Activated CD4-positive, alpha-beta memory T cell treated with anti-CD3 and anti-CD28 coated beads, Interleukin-2, amount 10 ng/mL, durations not matched to agents 7 days and 5 days (primary cell): ENCODE measurements at places on chromosomes 2 and 18.

DNA sequence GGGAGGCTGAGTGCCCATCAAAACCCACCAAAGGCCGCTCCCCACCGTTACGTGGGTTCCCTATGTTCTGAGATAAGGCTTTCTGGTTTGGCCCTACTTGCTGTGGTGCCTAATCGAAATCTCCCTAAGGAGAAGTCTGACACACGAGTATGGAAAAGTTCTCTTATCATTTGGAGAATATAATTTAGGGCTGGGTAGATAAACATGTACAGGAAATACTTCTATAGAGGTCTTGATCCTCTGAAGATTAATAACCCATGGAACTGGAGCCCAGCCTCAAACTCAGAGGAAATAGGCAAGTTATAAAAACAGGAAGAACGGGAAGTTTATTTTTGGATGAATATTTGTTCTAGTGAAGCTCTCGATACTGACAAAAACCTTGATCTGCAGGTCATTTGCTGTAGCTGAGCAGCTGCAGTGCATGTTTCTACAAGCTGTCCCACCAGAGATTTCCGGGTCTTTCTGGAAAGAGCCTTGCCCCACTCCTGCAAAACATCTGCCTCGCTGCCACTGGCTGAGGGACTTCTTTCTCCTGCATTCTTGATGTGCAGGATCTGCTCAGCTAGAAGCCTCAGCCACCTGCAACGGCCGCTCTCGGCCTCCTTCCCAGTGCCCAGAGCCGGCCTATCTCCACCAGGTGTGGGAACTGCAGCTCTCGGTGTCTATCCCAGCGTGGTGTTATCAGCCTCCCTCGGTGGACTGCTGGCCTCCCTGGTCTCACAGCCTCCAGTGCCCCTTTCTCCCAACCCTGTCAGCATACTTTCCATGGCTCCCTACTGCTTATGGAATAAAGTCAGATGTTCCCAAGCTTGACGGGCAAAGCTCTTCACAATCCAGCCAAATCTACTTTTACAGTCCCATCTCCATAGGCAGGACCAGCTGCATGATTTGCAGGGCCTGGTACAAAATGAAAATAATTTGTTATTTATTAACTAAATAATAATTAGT lies 48.6 kb downstream of the SPRED2 start:
- no peak overlapping the region for H3K27ac ChIP-seq
- no peaks in the 10 kb centered on the region for H3K36me3 ChIP-seq
- H3K4me1 ChIP-seq: peaks cover 24% of the 10 kb centered on the region
- no peak overlapping the region for H3K4me3 ChIP-seq
- peaks cover 5% of the 10 kb centered on the region for H3K27me3 ChIP-seq

- H3K4me3 ChIP-seq: no peak overlapping the region
- H3K27me3 ChIP-seq: peaks cover 1% of the 10 kb centered on the region
- no peak overlapping the region for H3K27ac ChIP-seq
These were observed 191.6 kb downstream of the AGPS start for GRCh38 chr2:177584030-177584692.

DNA sequence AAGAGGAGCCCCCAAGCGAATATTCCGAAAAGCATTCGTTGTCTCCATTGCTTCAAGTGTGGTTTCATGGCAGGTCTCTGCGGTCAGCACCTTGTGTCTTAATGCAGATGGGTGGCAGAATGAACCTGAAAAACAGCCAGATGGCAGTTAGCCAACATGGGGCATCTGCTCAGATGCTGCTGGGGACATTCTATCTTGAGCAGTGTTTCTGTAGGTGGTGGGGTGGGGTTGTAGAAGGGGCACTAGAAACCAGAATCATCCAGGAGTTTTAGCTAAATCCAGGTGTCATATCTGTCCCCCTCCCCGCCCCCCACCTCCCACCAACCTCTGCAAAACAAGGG lies 42.1 kb downstream of the ST6GAL2 start:
- no peak overlapping the region for H3K4me3 ChIP-seq
- H3K36me3 ChIP-seq: no peaks in the 10 kb centered on the region
- no peaks in the 10 kb centered on the region for H3K4me1 ChIP-seq
- DNase-seq: no peak

DNA sequence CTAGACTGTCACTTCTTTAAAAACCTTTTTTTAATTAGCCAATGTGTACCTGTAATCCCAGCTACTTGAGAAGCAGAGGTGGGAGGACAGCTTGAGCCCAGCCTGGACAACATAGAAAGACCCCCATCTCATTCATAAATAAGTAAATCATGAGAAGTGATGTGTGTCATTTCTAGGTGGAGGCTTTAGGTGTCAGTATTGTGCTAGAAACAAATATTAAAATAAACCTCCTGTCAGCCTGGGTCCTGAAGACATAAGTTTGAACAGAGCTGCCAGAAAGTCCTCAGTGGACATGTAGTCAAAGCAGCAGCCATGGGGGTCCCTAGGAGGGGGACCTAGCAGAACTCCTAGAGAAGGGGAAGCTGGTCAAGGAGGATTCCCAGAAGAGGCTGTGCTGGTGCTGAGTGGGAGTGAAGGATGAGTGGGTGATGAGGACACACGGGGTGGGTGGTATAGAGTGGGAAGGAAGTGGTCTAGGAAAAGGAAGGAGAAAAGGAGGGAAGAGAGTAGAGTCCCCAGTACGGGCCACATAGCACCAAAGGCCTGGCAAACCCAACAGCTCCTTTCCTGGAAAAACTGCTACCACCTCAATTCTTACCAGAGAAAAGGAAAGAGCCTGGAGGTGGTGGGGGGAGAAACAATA lies 316.6 kb upstream of the NCKAP5 start:
- DNase-seq: no peak
- no peaks in the 10 kb centered on the region for H3K4me1 ChIP-seq
- H3K27me3 ChIP-seq: peaks cover 12% of the 10 kb centered on the region
- no peaks in the 10 kb centered on the region for H3K36me3 ChIP-seq
- no peak overlapping the region for H3K4me3 ChIP-seq

DNA sequence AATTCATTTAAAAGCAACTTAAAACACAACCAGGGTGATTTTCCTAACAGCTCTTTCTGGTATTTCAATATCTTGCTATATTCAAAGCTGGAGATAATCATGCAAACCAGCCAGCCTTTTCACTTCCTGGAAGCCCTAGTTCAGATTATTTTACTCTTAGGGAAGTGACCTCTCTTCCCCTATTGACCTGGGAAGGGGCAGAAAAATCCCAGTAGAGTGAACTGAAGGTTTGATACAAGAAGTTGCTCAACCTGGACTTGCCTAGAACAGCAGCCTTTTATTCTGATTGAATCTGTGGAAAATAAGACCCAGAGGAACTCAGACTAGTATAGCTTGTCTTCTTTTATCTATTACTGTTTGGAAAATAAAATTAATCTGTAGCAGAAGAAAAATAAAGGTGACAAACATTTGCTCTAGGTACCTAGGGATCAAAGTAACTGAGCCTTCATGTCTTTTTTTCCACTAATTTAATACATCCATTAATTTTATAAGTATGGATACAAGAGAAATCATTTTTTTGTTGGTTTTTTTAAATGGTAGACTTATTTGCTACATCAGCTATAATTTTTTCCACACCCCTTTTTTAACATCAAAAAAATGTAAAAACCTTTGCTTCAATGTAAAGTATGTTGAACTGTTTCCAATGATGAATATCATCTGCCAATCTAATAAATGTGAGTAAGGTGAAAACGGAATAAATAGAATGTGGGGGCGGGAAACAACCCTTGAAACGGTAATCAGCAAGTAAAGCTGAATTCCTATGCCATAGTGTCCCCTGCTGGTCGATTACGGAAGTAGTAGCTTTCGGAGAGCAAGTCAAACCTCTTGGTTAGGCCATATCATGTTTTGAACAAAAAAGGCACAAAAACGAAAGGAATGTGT lies 629.9 kb downstream of the NRXN1 start:
- H3K27me3 ChIP-seq: no peaks in the 10 kb centered on the region
- H3K4me1 ChIP-seq: no peaks in the 10 kb centered on the region
- no peak overlapping the region for H3K4me3 ChIP-seq
- peak; percentile 26 for DNase-seq
- no peaks in the 10 kb centered on the region for H3K36me3 ChIP-seq
- no peak overlapping the region for H3K27ac ChIP-seq

DNA sequence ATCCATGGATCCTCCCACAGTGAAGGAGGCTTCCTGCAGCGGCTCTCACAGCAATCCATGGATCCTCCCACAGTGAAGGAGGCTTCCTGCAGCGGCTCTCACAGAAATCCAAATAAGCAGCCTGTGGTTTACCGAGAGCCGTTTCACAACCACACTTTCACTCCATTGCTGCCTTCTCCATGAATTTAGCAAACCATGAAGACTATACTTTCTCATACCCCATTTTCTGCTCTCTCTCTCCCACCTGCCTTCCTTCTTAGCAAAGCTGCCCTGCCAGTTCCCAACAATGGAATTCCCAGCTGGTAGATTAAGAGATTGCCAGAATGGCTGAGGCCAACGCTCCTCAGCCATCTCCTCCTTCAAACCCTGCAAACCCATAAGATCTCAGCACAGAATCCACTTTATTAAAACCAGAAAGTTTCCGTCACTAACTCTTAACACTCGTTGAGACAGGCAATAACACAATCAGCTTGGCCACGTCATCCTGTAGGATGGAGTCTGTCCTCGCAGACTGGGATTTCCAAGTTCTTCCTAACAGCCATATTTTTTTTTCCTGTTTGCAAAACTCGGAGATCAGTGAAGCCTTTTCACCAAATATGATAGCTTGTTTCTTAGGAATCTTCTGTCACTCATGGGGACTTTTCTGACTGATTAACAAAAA lies 162.2 kb downstream of the PXDN start:
- no peaks in the 10 kb centered on the region for H3K36me3 ChIP-seq
- H3K4me1 ChIP-seq: no peaks in the 10 kb centered on the region
- no peak overlapping the region for H3K4me3 ChIP-seq

DNA sequence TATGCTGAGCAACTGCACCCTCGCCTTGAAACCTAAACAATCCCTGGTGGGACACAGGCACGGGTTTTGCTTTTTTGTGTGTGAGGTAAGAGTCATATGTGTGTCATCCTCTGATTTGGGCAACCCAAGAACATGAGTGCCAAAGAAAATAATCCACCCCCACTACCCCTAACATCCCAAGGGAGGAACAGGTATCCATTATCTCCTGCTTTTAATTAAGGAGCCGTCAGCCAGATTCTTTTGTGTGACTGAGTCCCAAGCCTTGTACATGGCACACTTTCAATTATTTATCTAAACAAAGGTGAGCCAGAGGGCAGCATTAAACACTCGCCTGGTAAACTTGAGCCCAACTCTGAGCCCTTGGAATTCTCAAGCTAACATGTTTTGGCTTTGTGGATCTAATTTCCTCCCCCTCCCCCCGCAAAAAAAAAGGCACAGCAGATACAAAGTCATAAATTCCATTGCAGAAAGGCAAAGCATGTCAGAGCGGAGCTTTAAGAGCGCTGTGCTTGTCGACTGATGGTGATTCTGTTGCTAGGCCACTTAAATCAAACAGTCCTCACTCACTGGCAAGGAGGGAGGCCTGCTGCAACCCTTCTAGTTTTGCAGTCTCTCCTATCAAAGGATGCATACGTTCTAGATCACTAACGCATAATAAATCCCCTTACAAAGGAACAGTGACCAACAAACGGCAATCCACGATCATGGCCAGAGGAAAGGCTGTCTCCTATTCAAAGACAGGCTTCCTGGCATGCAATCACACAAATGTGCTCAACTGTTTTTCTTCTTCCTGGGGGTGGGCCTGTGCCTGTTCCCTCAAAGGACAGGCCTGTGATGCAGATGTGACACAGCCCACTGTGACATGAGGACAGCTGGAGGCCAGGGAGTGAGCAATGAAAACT lies 143.5 kb upstream of the LMAN1 start:
- H3K4me3 ChIP-seq: no peak overlapping the region
- H3K4me1 ChIP-seq: no peaks in the 10 kb centered on the region
- DNase-seq: no peak
- no peaks in the 10 kb centered on the region for H3K36me3 ChIP-seq

DNA sequence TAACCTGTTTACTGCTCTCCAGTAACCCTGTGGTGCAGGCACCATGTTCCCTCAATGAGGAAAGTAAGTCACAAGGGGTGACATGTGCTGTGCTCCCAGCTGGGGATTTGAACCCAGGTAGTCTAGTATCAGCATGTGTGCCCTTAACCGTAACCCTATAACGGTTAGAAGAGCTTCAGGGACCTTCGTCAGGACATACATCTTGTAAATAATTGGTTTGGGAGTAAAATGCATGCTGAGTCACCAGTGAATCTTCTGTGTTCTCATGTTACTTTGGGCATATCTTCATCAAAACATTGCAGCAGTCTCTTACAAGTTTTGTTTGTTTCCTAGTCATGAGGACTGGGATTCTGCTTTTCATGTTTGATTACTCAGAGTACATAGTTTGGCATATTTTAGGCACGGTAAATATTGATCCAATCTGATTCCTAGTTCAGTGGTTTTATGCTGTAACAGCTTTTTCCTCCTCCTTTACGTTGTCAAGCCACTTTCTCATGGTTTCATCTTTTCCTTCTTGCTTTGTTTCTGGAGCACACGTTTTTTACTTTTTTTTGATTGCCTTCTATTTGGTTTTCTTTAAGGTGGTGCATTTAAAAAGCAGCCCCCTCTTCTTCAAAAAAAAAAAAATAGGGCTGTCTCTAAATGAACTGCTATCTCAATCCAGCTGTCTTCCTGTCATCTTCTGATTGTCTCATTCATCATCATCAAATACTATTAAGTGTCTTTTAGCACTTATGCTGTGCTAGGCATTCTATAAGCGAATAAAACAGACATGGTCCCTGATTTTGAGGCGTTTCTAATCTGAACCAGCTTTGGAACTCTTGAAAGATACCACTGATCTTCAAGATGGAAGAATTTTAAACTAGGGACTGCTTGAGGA lies 50.4 kb downstream of the CLIP4 start:
- H3K27me3 ChIP-seq: no peaks in the 10 kb centered on the region
- H3K4me1 ChIP-seq: no peaks in the 10 kb centered on the region
- DNase-seq: no peak
- H3K27ac ChIP-seq: no peak overlapping the region
- peaks cover 19% of the 10 kb centered on the region for H3K36me3 ChIP-seq

DNA sequence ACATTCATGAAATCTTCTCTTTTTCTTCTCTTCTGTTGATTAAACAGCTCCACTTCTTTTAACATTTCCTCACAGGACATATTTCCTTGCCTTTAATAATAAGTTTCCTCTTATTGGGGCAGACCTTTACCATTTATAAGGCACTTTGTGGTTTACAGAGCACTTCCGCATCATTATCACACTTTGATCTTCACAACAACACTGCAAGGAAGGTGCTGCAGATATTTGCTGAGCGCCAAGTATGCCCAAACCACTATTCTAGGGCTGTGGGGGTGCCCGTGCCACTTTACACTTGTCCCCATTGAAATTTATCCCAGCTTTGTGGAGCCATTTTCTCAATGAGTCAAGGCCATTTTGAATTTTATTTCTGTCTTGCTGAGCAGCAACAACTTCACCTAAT lies 246.6 kb downstream of the SS18 start:
- H3K36me3 ChIP-seq: no peaks in the 10 kb centered on the region
- peaks cover 2% of the 10 kb centered on the region for H3K27me3 ChIP-seq
- no peak for DNase-seq
- no peak overlapping the region for H3K27ac ChIP-seq

DNA sequence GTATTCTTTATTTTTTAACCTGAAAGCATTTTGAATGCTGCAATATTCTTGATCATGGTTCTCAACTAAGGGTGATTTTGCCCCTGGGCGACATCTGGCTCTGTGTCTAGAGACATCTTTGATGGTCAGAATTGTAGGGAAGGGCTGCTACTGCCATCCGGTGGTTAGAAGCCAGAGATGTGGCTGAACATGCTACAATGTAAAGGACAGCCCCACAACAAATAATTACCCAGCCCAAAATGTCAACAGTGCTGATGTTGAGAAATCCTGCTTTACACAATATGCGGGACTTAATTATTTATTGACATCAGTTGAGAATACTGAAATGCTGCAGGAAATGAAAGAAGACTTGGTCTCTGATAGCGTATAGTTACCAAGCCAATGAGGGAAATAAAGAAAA lies 37.5 kb upstream of the SERPINB2 start:
- no peak overlapping the region for H3K4me3 ChIP-seq
- DNase-seq: no peak
- peaks cover 19% of the 10 kb centered on the region for H3K27me3 ChIP-seq
- no peaks in the 10 kb centered on the region for H3K4me1 ChIP-seq
- H3K27ac ChIP-seq: no peak overlapping the region
